Thyroid gland (tissue), 4 donors: ENCODE measurements at places on chromosomes 12 and 14. TPM values are rescaled to one million over a fixed set of nuclear protein-coding genes. Genes with fewer than 3 reads are reported as not detected.
A peak's percentile ranks its signal among the peaks of the same experiment; 100 is the strongest.

DNA sequence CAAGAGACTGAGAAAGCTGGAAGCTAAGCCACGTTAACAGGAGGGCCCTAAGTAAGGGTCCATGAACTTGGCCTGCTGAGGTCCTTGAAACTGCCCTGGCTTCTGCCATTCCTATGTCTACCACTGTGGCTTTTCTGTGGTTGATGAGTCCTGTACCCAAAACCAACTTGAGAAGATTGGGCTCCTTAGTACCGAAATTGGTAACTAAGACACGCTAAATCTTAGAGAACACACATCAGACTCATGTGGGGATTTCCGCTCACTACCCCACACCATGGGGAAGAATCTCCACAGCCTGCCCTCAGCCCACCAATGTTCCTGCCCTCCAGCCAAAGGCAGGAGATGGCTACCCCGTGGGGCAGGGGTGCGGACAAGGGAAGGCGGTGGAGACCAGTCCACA lies 232.9 kb downstream of the SPTSSA start:
- H3K4me3 ChIP-seq, result no peak overlapping the region
- no peaks in the 10 kb centered on the region for H3K4me1 ChIP-seq
- no peaks in the 10 kb centered on the region for H3K27me3 ChIP-seq

- no peak overlapping the region for H3K27ac ChIP-seq
- no peaks in the 10 kb centered on the region for H3K27me3 ChIP-seq
Measured at GRCh38 chr14:89926694-89927093, 27.8 kb downstream of the EFCAB11 start.

GRCh38 chr12:12926571-12927071 lies 25.3 kb downstream of the GPRC5D start:
- H3K4me3 ChIP-seq, result no peak overlapping the region
- H3K27me3 ChIP-seq, result no peaks in the 10 kb centered on the region
- H3K27ac ChIP-seq, result peak overlapping the region; percentile 65

DNA sequence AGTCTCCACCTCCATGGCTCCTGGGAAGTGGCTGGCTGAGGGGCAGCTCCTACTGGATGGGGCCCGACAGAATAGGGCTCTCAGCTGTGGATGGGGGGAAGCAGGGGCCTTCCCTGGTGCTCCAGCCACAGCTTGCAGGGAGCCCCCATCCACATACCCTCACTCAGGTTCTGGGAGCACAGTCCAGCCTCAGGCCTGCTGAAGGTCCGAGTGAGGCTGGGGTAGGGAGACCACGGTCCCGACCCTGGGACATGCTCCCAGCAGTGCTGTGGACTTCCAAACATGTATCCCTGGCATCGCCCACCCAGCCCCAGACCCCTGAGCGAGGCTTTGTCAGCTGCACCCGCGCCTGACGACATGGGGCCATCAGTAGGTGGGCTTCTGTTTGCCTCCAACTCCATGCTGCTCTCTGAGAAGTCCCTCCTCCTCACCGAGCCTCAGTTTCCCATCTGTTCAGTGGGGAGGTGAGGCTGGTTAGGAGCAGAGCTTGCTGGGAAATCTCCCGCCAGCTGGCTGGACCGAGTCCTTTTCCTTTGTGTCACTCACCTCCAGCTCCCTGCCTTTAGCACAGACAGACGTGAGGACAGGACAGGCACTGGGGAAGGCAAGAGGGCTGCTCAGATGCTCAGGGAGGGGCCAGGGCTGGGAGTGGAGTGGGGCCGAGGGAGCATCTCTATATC lies 9.1 kb upstream of the ATG101 start:
- H3K4me1 ChIP-seq, result peaks cover 4% of the 10 kb centered on the region
- no peak overlapping the region for H3K27ac ChIP-seq
- no peaks in the 10 kb centered on the region for H3K27me3 ChIP-seq

GRCh38 chr14:35855876-35856481 lies 29.8 kb downstream of the BRMS1L start:
- no peaks in the 10 kb centered on the region for H3K27me3 ChIP-seq
- peaks cover 7% of the 10 kb centered on the region for H3K4me1 ChIP-seq
- DNase-seq, result no peak
- no peaks in the 10 kb centered on the region for H3K36me3 ChIP-seq

GRCh38 chr12:120631097-120631496 lies 9.3 kb upstream of the CABP1 start:
- H3K27ac ChIP-seq, result no peak overlapping the region
- no peak for DNase-seq

- DNase-seq, result no peak
- H3K36me3 ChIP-seq, result no peaks in the 10 kb centered on the region
- no peak overlapping the region for H3K4me3 ChIP-seq
Measured at GRCh38 chr12:113645183-113645582, 173.5 kb upstream of the LHX5 start.

- H3K4me3 ChIP-seq, result no peak overlapping the region
- peaks cover 25% of the 10 kb centered on the region for H3K4me1 ChIP-seq
- DNase-seq, result no peak
- H3K36me3 ChIP-seq, result no peaks in the 10 kb centered on the region
Measured at GRCh38 chr12:12446786-12447185, 89.9 kb downstream of the BORCS5 start.

DNA sequence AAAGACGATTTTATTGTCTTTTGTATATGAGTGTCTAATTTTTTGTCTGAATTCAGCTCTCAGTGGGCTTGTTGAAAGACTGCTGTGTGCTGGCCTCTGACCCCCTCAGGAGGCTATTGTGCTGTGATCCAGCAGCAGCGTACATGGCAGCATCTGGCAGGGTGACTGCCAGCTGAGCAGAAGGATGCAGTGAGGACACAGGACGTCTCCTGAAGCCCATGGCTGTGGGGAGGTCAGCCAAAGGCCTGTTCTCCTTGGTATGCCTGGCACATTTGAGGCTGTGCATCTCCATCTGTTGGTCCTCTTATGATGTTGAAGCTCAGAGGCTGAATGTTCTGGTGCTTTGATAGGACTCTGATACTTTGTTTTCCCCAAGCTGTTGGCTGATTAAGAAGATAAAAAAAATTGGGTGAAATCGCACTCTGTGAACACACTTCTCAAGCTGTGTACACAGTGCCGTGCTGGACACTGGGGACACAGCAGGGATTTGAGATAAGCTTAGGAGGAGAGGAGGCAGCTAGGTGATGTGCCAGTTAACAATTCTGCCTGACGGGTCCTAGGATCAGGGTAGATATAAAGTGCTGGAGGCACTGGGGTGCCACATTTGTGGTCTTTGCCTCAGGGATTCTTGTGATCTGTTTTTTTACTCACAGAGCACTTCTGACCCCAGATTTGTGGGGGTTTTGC lies 37.5 kb downstream of the EID3 start:
- DNase-seq, result no peak
- no peaks in the 10 kb centered on the region for H3K4me1 ChIP-seq
- H3K4me3 ChIP-seq, result no peak overlapping the region
- no peaks in the 10 kb centered on the region for H3K27me3 ChIP-seq

DNA sequence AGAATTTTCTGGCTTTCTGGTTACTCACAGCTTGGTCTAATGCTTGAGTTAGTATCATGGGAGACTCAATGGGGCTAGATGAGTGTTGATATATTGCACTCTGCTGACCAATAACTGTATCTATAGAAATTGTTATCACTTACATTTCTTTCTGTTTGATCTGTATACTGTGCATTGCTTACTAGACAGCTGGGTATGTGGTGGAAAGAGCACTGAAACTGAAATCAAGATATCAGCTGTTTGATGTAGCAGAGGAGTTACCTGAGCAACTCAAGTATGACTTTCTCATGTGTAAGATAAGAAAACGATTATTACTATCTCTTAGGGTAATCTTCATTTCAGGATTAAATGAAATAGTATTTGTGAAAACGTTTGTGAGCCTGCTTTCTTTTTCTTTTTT lies 183.0 kb downstream of the SLC15A5 start:
- no peak overlapping the region for H3K27ac ChIP-seq
- no peaks in the 10 kb centered on the region for H3K27me3 ChIP-seq
- no peak overlapping the region for H3K4me3 ChIP-seq
- H3K4me1 ChIP-seq, result peaks cover 4% of the 10 kb centered on the region
- DNase-seq, result no peak

DNA sequence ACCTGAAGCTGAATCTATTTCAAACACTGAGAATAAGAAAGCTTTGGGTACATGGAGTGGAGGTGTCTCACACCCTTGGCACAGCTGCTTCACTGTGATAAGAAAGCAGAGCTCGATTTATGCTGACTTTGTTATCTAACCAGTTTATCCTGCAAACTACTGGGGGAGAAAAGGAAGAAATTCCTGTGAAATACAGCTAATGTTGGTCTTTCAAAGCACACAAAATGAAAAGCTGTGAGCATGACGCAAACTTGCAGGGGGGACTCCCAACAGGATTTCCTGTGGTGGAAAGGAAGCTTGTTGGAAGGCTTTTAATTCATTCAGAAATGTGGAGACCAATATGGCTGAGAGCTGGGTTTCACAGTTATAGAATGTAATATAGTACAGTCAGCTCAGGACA lies 53.4 kb downstream of the SRGAP1 start:
- H3K4me1 ChIP-seq, result peaks cover 15% of the 10 kb centered on the region
- peak; percentile 15 for DNase-seq
- H3K27ac ChIP-seq, result no peak overlapping the region
- H3K36me3 ChIP-seq, result no peaks in the 10 kb centered on the region
- H3K4me3 ChIP-seq, result no peak overlapping the region

GRCh38 chr14:50106178-50106577 lies 10.2 kb downstream of the VCPKMT start:
- H3K4me3 ChIP-seq, result no peak overlapping the region
- H3K4me1 ChIP-seq, result no peaks in the 10 kb centered on the region
- DNase-seq, result no peak
- H3K27ac ChIP-seq, result no peak overlapping the region

DNA sequence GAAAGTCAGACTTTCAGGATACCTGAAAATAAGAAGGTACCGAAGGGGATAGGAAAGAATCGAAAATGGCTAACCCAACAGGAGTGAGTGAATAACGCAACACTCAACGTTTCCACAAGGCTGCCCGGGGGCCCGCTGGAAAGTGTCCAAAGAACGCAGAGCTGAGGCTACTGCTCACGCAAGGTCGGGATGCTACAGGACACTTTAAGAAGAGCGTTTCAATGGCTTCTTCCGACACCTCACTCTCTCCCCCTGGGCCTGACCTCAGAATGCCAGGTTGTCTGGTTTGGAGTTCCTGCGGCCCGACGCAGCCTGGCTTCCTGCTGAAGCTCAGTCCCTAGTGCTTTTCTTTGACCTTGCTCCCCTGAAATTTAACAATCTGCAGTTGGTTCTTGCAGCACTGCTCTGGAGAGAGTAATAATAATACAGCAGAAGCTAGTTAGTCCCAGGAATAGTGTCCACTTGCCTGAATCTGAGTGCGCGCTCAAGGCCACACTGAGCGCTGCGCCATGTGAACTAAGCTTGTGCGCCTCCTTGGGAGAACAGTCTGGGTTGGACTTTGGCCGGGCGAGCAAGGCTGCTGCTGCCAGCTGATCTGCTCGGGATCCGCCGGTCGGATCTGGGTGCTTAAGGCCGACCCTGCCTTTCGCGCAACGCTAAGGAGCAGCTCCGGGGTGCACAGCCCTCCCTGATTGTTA lies 2.0 kb upstream of the ALX1 start:
- H3K4me1 ChIP-seq, result peaks cover 19% of the 10 kb centered on the region
- DNase-seq, result no peak
- H3K27ac ChIP-seq, result no peak overlapping the region
- no peaks in the 10 kb centered on the region for H3K36me3 ChIP-seq
- H3K4me3 ChIP-seq, result no peak overlapping the region

- DNase-seq, result no peak
- H3K27ac ChIP-seq, result no peak overlapping the region
- no peaks in the 10 kb centered on the region for H3K4me1 ChIP-seq
- H3K36me3 ChIP-seq, result no peaks in the 10 kb centered on the region
Measured at GRCh38 chr12:6790496-6791150, 1.3 kb downstream of the CD4 start.

GRCh38 chr12:72033991-72034390 lies 95.3 kb downstream of the TPH2 start:
- no peaks in the 10 kb centered on the region for H3K27me3 ChIP-seq
- H3K27ac ChIP-seq, result no peak overlapping the region
- H3K4me3 ChIP-seq, result no peak overlapping the region
- H3K36me3 ChIP-seq, result no peaks in the 10 kb centered on the region
- no peak for DNase-seq

DNA sequence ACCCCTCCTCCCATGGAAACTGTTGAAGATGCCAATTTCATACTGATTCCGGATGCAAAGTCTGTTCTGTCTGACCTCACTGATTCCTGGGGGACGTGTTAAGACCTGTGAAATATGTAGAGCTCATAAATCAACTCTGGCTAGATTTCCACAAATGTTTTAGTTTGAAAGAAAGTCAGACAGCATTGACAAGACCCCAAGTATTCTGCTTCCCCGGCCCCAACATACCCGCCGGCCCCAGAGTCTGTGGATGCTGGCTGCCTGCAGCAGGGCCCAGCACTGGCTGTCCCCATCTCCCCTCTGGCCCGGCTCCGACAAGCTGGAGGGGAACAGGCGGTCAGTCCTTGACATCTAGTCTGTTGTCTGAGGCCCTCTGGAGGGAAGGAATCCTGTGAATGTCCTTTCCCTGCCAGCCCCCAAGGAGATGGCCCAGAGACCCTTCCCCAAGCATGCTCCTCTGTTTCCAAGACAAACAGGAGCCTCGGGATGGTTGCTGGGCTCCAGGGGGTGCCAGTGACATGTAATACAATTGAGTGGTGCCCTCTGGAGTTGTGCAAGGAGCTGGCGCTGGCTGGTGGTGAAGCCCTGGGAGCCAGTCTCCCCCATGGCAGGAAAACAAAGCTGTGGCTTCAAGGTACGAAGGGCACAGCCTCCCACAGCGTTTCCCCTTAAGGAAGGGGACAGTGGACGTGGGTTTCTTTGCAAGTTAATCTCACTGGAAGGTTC lies 22.3 kb downstream of the FBLN5 start:
- no peak overlapping the region for H3K27ac ChIP-seq
- no peak for DNase-seq
- no peak overlapping the region for H3K4me3 ChIP-seq
- H3K4me1 ChIP-seq, result no peaks in the 10 kb centered on the region
- no peaks in the 10 kb centered on the region for H3K27me3 ChIP-seq
- no peaks in the 10 kb centered on the region for H3K36me3 ChIP-seq

DNA sequence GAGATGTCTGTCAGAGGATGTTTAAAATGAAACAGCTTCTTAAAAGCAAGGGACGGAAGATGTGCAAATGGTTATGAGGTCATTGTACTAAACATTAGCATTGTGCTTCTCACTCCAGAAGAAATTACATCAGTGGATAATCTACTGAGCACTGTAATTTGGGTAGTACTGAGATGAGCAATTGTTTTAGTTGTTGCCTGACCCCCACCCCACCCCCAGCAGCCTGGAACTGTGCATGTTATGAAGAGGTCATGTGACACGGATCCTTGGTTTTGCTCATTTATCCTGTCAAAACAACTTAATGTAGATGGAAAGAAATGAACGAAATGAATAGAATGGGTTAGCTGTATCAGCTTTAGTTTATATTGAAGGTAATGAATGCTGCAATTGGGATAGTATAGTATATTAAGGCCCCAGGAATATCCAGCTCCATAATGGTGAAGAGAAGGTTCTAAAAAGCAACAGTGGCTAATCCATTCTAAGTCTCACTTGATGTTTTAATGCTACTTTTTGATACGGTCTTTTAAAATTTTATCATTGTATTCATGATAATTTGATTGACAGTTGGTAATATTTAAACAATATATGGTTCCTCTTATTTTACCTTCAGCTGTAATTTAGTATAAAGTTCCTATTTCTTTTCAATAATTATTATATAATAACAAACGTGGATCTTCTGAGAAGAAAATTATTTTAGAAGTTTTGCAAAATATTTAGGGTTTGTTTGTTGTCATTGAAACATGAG lies 58.5 kb downstream of the WNK1 start:
- H3K27ac ChIP-seq, result no peak overlapping the region
- H3K27me3 ChIP-seq, result no peaks in the 10 kb centered on the region
- H3K36me3 ChIP-seq, result no peaks in the 10 kb centered on the region
- DNase-seq, result no peak

The DPF3 gene
- total RNA-seq, result 3.3 TPM

The TUBA1C gene
- 271 TPM for total RNA-seq

The ZDHHC22 gene
- not detected for total RNA-seq

The FGF23 gene
- total RNA-seq, result not detected

The STRAP gene
- total RNA-seq, result 92.5 TPM

The RASSF8 gene
- total RNA-seq, result 32.1 TPM

The TAS2R19 gene
- total RNA-seq, result 12.0 TPM

The PLA2G1B gene
- not detected for total RNA-seq

The LALBA gene
- not detected for total RNA-seq
